ENCODE measurements at places on chromosomes 1 and 21.
A peak's percentile ranks its signal among the peaks of the same experiment; 100 is the strongest.

DNA sequence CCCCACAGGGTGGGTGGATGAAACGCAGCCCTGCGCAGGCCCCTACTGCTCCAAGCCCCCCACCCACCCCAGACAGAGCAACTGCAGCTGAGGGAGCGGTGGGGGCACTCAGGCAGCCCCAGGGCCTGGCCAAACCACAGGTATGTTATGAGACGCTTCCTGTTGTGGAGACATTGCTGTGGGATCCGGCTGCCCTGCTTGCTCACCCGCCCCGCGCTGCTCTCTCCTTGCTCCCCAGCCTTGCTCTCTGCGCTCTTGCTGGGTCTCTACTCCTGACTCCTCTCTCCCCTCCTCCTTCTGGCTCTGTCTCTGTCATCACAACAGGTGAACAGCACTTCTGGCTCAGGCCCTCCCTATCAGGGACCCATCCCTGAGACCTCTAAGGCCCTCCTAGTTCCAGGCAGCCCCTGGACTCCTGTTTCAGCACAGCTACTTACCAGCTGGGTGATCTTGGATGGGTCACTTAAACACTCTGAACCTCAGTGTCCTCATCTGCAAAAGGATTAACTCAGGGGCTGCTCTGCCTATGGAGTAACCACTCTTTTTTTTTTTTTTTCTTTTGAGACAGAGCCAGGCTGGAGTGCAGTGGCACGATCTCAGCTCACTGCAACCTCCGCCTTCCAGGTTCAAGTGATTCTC is 15.9 kb downstream of the COL8A2 start:
- DNase-seq, result peak; percentile 40

GRCh38 chr1:51877434-51878307 is 856 bp downstream of the NRDC start:
- DNase-seq, result peak; percentile 15

- no peak for DNase-seq
Observed at GRCh38 chr1:154347961-154348360, 22.6 kb downstream of the ATP8B2 start.

DNA sequence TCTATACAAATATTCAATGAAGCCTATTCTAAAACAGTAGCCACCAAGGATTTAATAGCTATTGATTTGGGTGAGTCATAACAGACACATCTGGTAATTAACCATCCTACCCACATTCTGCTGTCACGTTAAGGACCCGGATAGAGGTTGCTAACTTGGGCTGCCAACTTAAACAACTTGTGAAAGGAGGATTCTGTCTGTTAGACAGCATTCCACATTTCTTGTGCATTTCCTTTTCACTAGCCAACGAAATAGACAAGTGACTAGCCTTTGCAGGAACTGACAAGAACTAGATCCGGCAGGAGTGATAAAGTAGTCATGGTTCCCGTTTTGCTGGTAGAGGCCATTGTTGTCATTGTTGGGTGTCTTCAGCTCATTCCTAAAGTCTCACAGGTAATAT is 9.5 kb downstream of the DSCAM start:
- no peak for DNase-seq

- DNase-seq, result no peak
Observed at GRCh38 chr1:119805746-119806145, 5.5 kb downstream of the REG4 start.

- peak; percentile 18 for DNase-seq
Observed at GRCh38 chr1:51303751-51304251, 26.6 kb downstream of the TTC39A start.

DNA sequence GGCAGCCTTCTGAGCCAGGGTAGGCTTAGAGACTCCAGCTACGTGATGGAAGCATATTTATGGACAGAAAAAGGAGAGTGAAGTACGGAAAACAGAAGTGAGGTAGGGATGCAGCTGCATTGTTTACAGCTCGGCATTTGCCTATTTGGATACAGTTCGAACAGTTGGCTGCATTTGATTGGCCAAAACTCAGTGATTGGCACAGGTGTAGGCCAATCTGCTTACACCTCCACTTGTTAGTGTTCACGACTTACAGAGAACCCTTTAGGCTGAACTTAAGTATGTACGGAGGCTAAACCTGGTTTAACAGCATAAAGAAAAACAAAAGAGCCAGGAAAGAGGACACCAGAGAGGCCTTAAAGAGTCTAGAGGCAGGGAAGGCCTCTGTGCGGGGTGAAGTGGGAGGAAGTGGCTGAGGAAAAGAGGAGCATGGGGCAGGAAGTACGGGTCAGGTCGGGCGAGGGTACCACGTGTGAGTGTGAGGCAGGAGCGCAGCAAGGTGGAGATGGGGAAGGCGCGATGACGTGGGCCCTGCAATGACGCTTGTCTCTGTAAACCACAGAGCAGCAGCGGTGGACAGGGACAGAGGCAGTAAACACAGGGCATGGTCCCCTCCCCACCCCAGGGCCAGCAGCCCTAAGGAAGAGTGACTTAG is 32.0 kb downstream of the RSPH1 start:
- DNase-seq, result peak; percentile 75
